ENCODE measurements at places on chromosomes 6 and 20.

DNA sequence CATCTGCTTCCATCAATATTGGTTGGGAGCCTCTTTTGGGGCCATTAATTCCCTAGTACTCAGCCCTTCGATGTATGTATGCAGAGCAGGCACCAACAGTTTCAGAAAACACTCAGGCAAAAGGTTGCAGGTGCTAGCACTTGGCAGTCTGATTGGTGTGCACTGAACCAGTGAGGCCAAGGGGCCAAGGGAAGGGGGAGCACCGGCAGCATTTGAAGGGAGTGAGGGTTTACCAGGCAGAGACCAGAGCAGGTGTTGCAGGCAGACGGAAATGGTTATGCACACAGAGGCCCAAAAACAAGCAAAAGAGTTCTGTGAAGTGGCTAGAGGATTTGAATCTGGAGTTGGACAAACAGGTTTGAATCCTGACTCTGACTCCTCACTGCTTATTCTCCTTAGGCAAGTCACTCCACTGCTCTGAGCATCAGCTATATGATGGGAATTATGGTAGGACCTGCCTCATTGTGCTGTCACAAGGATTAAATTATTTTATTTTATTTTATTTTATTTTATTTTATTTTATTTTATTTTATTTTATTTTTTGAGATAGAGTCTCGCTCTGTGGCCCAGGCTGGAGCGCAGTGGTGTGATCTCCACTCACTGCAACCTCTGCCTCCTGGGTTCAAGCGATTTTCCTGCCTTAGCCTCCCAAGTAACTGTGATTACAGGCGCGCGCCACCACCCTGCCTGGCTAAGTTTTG is 58.1 kb upstream of the SHLD1 start:
- DNase-seq, result no peak

- no peak for DNase-seq
Observed at GRCh38 chr6:169072127-169073042, 181.3 kb downstream of the THBS2 start.

DNA sequence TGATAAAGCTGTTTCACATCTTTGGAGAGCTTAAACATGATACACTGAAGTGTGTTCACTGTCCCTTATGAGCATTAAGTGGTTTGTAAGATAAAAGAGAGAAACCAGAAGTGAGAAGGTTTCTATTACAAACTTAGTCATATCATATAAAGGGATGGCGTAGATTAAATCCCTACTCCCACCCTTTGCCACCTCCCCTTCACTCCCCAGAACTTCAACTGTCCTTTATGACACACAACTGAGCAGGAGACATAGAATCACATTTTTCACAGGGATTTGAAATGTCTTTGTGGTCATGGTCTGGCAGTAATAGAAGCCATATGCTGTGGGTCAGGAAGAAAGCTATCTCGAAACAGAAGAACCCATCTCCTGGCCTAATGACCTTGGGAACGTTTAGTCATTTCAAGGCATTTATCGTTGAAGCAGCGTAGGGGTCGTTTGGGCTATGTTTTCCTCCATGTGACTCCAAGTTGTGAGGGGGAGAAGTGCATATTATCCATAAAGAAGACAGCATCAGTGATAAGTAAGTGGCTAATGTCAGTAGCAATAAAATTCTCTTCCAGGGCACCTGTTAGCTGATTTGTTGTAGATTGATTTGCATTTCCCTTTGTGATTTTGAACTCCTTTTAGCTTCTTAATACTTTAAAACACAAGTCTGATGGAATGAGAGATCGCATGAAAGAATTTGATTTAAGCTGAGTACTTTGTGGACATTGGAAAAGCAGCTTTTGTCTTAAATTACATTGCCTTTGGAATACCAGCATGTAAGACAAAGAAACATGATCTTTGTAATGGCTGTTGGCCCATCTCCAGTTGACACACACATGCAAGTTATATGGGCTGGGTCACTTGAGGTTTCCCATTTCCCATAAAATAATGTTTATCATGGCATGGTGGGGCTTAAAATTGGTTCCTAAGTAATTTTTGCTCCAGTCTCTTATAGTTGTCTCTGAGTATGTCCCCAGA is 501.5 kb upstream of the FLRT3 start:
- DNase-seq, result peak; percentile 9

DNA sequence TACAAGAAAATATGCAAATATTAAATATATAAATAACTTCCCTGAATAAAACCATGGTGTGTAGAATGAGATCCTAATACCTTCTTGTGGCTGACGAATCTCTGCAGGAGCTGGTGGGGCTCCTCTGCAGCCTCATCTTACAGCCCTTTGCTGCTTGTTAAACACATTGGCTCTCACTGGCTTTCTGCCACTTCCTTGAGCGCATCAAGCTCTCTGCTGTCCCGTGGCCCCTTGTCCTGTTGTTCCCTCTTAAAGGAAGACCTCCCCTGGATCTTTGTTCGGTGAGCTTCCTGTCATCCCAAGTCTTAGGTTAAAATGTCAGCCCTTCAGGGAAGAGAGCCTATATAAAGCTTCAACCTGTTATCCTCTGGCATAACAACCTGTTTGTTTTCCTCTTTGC is 519.6 kb downstream of the DOK5 start:
- no peak for DNase-seq

DNA sequence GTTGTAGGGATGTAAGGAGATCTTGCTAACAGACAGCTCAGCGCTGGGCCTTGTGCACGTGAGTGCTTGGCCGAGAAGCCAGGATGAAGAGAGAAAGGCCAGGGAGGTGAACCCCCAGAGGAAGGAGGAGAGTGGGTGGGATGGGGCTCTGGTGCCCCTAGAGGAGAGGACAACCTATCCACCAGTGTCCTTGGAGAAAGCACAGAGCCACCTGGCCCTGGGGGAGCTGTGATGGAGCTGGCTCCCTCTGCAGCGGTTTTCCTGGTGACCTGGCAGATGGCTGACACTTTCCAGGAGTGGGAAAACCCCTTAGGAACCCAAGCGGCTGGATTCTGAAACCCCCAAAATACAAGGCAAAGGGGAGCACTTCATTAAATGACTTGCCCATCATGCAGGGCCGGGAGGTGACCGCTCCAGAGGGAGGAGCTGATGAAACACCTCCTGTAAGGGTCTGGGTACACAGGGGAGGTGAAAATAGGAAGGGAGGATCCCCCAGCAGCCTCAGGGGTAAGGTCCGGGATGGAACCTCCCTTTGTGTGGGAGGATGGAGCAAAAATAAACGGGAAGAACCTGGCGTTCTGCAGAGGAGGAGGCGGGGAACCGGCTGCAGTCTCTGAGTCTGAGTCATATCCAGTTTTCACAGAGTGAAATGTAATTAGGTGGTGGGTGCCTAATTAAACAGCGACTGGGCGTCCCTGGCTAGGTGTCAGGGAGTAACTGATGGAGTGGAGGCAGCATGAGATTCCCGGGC is 80.4 kb downstream of the SULF2 start:
- peak; percentile 10 for DNase-seq

Data from AG08395 (cell line).